ENCODE measurements at places on chromosomes 11 and 22.

- DNase-seq = no peak
These were observed 2.9 kb downstream of the CSNK1E start for GRCh38 chr22:38314051-38314932.

DNA sequence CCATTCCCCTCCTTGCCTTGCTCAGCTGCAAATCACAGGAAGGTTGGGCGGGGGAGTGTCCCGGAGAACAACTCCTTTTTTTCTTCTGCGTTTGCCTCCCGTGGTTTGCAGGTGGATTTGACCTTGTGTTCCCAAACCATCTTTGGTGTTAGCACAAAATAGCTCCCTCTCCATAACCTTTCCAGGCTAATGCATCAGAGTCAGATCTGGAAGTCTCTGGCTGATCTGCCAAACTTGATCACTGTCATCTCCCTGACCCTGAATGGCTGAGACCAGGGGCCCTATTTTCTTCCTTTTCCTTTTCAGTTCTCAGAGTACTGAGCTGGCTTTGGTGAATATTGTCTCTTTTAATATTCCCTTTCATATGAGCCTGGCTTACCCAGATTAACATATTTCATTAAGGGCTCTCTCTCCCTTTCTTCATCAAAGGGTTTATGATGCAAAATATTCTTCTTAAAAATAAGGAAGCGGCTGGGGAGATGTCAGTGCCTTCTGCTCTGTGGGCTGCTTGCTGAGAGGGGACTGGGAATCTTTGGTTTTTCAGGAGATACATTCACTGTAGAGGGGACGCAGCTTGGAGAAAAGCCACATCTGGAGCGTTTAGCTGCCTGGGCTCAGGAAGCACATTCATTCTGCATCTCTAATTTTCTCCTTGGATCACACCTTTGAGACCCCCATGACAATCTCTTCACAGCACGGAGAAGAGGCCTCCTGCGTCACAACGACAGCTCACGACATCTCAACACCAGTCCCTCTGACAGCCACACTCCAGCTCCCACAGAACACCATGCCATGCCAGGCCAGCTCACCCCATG lies 148.3 kb downstream of the CEP164 start:
- no peak for DNase-seq

- DNase-seq = no peak
These were observed 3.9 kb downstream of the CD3D start for GRCh38 chr11:118338637-118339061.

GRCh38 chr11:65432100-65432650 lies 9.6 kb downstream of the NEAT1 start:
- no peak for DNase-seq

- DNase-seq = no peak
These were observed 615 bp downstream of the STT3A start for GRCh38 chr11:125593114-125593820.

DNA sequence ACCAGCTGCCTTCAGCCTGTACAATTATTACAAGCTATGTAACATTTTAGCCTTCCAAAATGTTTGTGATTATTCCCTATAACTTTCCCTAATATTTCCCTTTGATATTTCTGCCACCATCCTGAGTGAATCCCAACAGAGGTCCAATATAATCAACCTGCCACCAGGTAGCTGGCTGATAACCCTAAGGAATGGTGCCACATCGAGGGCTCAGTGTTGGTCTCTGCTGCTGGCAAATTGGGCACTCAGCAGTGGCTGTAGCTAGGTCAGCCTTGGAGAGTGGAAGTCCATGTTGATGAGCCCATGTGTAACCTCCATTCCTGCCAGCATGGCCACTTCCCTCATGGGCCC lies 121.2 kb downstream of the ZNF280B start:
- DNase-seq = no peak

DNA sequence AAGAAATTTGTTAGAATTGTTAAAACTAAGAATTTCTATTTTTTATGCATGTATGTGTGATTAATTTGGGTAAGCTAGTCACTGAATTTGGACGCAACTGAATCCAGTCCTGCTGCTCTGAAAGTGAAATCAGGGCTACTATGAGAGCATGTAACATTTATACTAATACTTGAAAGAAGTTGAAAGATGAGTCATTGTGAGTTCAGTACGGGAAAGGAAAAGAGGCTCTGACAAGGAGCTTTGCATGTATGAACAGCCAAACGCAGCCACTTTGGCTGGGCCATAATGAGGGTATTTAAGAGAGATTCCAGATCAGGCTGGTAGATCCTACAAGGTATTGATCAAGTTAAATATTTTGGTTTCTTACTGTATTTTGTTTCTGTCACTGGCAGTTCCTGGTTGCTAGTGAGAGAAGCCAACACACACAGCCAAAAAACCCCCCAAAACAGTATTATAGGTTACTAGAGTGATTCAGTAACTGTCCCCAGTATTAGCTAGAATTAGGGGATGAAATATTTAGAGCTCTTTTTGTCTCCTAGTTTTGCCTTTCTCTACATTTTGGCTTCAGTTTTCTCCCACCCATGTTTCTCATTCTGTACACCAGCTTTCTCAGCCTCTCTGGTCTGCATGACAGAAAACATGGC lies 14.1 kb downstream of the AASDHPPT start:
- peak; percentile 18 for DNase-seq

GRCh38 chr11:131389582-131389981 lies 19.2 kb downstream of the NTM start:
- no peak for DNase-seq

GRCh38 chr11:134066943-134067885 lies 1.7 kb upstream of the JAM3 start:
- DNase-seq = no peak

- no peak for DNase-seq
These were observed 29.2 kb downstream of the PDGFB start for GRCh38 chr22:39215426-39216142.

GRCh38 chr11:14503023-14503422 lies 3.4 kb upstream of the COPB1 start:
- DNase-seq = no peak

DNA sequence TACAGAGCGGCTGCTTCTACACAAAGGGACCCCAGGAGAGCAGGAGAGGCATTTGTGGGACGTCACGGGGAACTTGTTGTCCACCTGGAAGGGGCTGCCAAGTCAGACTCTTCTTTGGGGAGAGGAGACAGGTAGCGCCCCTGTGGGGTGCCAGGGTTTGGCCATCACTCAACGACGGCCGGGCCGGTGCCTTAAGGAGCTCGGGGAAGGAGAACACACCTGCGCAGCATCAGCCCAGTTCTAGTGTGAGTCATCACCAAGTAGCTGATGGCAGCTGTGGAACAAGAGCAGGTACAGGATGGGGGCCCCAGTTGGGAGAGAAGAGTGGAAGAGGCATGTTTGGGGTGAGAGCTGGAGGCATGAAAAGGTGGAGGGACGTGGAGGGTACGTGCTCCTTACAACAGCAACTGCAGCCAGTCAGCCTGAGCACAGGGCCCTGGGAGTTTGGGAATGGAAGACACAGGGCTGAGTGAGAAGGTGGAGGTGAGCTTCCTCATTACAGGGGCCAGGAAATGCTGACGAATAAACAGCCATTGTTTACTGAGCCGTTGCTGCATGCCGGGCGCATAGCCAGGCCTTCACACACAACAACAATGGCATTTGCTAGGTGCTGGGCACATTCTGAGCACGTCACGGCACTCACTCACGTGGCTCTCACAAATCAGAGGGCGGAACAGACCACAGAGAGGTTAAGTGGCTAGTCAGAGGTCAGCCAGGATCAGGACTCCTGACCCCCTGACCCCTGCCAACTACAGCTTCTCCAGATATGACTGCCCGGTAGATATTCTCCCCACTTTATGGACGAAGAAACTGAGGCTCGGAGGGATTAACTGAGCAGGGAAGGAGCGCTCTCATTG lies 29.1 kb upstream of the TP53I11 start:
- no peak for DNase-seq

DNA sequence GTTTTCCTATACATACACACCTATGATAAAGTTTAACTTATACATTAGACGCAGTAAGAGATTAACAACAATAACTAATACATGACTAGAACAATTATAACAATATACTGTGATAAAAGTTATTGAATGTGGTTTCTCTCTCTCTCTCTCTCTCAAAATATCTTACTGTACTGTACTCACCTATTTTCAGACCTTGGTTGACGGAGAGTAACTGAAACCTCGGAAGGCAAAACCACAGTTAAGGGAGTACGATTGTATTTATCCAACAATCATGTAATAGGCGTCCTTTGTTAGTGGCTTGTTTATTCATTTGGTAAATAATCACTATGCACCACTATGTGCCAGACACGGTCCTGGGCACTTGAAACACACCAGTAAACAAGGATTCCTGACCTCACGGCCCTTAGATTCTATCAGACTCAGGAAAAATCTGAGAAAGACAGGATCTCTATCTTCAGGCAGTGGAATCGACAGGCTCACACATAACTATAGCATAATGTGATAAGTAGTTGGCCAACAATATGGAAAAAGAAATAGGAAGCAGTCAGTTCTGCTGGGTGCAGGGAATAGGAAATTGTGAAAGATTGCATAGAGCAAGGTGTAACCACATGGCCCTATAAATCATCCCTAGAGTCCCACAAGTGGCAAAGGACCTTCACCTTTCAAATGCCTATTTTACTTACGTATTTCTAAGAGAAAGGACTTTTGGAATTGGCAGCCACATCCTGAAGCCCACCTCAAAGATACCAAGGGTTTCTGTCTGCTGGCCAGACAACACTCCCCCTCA lies 12.0 kb downstream of the ETS1 start:
- DNase-seq = no peak

DNA sequence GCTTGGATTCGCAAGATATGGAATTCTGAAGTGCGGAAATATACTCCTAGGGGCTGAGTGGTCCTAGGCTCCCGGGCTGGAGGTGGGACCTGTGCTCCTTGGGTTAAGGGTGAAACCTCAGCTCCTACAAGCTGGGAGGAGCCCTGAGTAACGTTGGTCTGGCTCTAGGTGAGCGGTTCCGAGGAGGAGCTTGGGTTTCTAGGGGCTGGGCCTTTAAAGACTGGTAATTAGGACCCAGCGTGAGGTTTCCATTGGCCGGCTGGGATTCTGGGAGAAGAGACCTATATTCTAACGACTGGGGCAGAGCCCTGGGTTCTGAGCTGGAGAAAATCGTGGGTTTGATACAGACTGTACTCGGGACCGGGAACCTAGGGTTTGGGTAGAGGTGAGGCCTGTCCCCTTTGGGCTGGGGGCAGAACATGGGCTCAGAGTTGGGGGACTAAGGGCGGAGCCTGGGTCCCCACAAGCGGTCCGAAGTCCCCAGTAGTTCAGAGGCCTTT lies 882 bp upstream of the MAP4K2 start:
- no peak for DNase-seq

DNA sequence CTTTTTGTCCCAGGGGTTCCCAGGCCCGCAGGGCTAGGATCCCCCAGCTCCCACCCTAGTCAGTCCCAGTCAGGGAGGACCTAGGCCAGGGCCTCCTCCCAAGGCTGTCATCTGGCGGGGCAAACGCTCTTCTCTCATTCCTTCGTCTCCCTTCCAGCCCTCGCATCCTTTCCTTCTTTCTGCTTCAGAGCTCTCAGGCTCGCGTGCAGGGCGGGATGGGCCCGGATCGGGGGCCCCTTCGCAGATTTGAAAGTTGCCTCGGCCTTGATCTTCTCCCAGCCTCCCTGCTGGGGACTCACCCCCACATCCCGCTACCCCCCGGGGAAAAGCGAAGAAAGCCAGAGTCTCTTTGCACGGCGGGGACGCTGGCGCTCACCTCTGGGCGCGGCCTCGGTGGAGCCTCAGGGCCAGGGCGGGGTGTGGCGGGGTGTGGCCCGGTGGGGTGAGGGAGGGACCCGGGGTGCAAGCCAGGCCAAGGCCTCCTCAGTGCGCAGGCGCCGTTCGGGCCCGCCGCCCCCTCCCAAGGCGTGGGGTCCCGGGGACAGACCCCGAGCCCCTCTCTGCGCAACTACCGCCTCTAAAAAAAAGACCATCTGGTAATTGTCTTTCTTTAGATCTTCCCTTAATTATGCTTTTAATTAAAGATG lies 14.8 kb upstream of the PAX6 start:
- DNase-seq = no peak

DNA sequence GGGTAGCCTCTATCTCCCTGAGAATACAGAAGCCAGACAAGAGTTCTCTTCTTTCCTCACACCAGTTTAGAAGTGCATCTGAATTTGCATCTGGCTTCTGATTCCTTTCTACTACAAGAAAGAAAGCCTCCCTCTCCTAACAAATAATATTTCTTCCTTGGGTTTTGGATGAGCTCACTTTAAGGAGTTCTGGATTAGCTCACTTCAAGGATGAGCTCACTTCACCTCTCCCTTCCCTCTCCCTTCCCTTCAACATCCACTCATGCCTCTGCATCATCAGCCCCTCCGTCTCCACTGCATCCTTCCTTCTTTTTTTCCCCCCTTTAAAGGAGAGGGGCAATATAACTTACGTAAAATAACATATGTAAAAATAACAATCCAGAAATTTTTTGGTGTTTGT lies 1.6 kb upstream of the MTNR1B start:
- DNase-seq = no peak

DNA sequence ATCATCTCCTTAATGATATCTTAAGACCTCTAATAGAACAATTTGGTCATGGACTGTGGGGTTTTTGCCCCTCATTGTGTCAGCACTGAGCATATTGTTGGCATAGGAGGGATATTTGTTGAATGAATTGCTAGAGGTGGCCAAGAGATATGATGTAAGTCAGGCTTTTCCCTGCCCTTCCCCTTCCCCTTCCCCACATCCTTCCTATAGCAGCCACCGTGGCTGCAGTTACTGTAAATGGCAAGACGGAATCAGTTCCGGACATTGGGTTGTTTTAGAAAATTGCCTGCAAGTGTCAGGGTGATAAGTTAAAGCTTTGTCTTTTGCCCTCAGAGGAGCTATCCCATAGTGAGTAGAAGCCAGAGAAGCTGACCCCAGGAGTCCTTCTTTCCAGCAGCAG lies 23.0 kb downstream of the LIMK2 start:
- no peak for DNase-seq

DNA sequence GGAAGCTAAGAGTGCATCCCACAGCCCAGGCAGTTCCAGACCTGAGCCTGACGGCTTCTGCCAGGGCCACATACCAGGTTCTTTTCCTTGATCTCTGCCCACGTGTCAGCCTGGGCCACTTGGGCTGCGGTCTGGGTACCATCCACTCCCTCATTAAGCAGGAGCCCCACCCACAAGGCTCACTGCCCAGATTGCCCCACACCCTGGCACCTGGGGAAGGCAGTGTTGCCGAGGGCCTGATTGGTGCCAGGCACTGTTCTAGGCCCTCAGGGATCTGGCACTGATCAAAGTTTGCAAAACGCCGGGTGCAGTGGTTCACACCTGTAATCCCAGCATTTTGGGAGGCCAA lies 15.4 kb downstream of the GGA1 start:
- DNase-seq = no peak

DNA sequence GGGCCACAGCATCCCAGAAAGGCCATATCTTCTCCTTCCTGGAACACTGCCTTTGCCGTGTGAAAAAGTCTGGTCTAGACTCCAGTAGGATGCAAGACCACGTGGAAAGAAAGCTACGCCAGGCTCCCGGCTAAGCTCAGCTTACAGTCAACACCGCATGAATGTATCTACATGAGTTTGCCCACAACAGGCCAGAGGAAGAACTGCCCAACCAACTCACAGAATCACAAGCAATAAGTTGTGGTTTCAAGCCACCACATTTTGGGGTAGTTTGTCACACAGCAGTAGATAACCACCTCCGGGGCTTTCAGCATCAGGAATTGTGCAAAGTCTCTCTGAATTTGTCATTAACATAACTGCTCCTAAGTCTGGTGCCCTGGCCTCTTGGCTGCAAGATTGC lies 27.3 kb downstream of the HSPA8 start:
- no peak for DNase-seq

GRCh38 chr22:50699756-50700386 lies 27.2 kb downstream of the SHANK3 start:
- DNase-seq = no peak

All from fibroblast of skin of left quadriceps (primary cell).